Prostate gland (tissue), 2 donors: ENCODE measurements at places on chromosomes 1 and 21. TPM values are rescaled to one million over a fixed set of nuclear protein-coding genes. Genes with fewer than 3 reads are reported as not detected.
A peak's percentile ranks its signal among the peaks of the same experiment; 100 is the strongest.

GRCh38 chr21:44802396-44803153 is 955 bp upstream of the UBE2G2 start:
- no peak overlapping the region for H3K27ac ChIP-seq
- H3K4me1 ChIP-seq: peaks cover 12% of the 10 kb centered on the region
- DNase-seq: no peak
- H3K27me3 ChIP-seq: no peaks in the 10 kb centered on the region

RPTN gene
- total RNA-seq: not detected

FCRL5 gene
- 1.3 TPM for total RNA-seq

DNA sequence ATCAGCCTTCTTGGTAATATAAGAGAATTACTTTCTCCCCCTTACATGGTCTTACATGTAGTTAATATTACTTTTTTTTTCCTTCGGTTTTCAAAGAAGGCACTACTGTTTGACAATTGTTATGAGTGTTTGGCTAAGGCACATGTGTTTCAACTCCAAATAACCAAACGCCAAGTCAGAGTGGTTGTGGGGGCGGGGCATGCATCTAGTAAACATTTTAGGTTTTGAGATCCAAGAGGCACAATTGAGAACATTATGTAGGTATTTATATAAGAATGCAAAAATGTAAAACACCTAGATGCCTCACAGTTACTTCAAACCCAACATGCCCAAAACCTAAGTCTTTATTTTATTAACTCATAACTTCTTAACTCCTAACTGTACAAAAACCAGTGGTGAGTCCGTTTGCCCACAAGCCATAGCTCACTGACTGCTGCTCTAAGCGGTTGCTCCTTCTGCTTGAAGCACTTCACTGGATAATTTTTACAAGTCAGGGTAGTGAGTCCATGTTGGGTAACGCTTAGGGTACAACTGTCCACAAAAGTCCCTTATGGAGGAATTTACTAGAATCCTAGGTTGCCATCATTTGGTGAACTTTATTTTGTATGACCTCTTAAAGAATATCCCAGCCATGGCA is 189.9 kb downstream of the HUNK start:
- no peak for DNase-seq
- no peak overlapping the region for H3K27ac ChIP-seq
- H3K4me3 ChIP-seq: no peak overlapping the region
- H3K4me1 ChIP-seq: no peaks in the 10 kb centered on the region
- H3K27me3 ChIP-seq: no peaks in the 10 kb centered on the region

GRCh38 chr1:156118177-156118868 is 3.8 kb downstream of the LMNA start:
- peak overlapping the region; percentile 18 for H3K4me3 ChIP-seq
- DNase-seq: peak; percentile 86
- no peaks in the 10 kb centered on the region for H3K36me3 ChIP-seq
- H3K27ac ChIP-seq: peak overlapping the region; percentile 79
- no peaks in the 10 kb centered on the region for H3K27me3 ChIP-seq

DNA sequence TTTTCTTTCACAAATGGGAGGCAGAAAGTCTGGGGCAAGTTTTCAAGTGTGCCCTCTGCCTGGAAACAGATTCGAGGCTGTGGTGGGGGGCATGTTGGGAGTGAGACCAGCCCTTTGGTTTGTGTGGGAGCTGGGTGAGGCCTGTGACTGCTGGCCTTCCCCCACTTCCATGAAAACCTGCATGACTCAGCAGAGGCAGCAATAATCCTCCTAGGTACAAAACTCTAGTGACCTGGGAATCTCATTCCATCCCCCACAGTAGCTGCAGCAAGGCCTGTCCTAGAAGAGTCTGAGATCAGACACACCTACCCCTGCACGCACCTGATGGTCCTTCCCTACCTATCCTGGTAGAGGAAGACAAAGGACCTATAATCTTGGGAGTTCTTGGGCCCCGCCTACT is 42.1 kb upstream of the KIAA0040 start:
- no peaks in the 10 kb centered on the region for H3K27me3 ChIP-seq
- no peaks in the 10 kb centered on the region for H3K4me1 ChIP-seq
- DNase-seq: no peak
- no peak overlapping the region for H3K4me3 ChIP-seq
- H3K36me3 ChIP-seq: no peaks in the 10 kb centered on the region

- DNase-seq: no peak
- H3K36me3 ChIP-seq: no peaks in the 10 kb centered on the region
- H3K27me3 ChIP-seq: no peaks in the 10 kb centered on the region
- no peaks in the 10 kb centered on the region for H3K4me1 ChIP-seq
- H3K4me3 ChIP-seq: no peak overlapping the region
- H3K27ac ChIP-seq: no peak overlapping the region
These were observed 41.8 kb downstream of the CDCP2 start for GRCh38 chr1:54110996-54111395.

DNA sequence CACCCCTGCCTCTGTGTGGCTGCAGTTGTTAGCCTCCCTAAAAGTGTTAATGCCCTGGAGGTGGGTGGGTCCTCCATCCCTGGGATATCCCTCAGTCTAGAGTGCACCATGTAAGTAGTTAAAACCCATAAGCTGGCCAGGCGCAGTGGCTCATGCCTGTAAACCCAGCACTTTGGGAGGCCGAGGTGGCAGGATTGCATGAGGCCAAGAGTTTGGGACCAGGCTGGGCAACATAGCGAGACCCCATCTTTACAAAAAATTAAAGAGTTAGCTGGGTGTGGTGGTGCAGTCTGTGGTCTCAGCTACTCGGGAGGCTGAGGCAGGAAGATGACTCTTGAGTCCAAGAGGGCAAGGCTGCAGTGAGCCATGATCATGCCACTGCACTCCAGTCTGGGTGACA is 10.3 kb downstream of the MYOC start:
- H3K36me3 ChIP-seq: no peaks in the 10 kb centered on the region
- no peak overlapping the region for H3K27ac ChIP-seq
- H3K4me3 ChIP-seq: no peak overlapping the region

DNA sequence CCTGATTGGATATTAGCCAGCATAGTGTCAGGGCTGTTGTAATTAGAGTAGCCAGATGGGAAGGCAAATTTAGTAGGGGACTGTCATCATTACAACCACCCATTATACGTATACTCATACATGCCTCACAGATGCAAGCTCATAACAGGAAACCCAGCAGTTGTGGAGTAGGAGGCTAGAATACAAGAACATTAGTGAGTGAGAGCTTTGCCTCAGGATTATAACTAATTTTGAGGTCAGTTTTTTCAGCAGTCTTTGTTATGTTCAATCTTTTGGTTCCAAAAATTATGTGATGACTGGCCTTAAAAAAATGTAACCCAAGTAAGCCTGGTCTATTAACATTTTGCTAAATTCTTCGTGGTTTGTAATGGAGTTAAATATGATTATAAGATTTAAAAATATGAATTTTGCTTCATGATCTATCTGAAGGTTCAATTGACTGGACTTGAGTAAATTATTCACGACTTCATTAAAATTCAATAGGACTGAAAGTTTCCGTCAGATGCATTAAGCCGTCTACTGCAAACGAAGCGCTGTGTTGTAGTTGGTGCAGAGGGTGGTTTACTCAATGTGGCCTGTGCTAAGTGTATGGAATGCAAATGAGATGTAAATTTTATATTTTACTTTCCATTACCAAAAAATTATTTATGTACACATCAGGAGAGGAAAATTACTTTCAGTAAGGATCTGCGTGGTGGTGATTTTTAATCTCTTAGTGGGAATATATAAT is 48.8 kb downstream of the KCNK1 start:
- no peaks in the 10 kb centered on the region for H3K4me1 ChIP-seq
- no peak overlapping the region for H3K4me3 ChIP-seq
- H3K27ac ChIP-seq: no peak overlapping the region
- H3K36me3 ChIP-seq: no peaks in the 10 kb centered on the region
- H3K27me3 ChIP-seq: no peaks in the 10 kb centered on the region
- DNase-seq: no peak
